ENCODE measurements at places on chromosomes 7 and 10. TPM values are rescaled to one million over a fixed set of nuclear protein-coding genes. Genes with fewer than 3 reads are reported as not detected.

GRCh38 chr7:96284835-96285234 lies 37.1 kb downstream of the SLC25A13 start:
- DNase-seq, result no peak

DNA sequence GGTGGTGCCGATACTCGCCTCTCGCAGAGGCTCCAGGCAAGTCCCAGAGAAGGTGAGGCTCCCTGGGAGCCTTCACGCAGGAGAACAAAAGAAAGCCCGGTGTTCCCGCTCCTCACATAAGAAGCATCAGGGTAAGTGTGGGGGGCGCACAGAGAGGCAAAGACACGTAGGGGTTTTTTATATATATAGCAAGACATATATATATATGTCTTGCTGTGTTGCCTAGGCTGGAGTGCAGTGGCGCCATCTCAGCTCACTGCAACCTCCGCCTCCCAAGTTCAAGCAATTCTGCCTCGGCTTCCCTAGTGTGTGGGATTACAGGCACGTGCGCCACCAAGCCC lies 61.3 kb downstream of the PDIA4 start:
- no peak for DNase-seq

DNA sequence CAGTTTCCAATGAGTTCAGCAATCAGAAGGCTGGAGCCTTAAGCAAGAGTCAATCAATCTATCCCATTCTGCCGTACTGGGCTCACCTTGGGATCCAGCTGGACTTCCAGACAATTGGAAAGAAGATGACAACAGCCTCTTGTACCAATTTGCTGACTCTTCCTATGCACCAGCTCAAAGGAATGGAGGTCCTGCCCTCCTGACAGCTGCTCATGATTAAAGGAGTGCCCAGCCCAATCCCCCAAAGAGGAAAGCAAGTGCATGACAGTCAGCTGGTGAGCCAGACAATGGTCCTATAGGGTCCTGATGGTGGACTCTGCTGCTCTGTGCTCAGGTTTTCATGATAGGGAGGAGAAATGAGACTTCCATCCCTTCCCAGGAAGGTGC lies 25.1 kb downstream of the VSTM4 start:
- DNase-seq, result no peak

GRCh38 chr10:77605466-77605865 lies 32.1 kb downstream of the KCNMA1 start:
- DNase-seq, result no peak

GBX1 gene
- total RNA-seq, result not detected

DNA sequence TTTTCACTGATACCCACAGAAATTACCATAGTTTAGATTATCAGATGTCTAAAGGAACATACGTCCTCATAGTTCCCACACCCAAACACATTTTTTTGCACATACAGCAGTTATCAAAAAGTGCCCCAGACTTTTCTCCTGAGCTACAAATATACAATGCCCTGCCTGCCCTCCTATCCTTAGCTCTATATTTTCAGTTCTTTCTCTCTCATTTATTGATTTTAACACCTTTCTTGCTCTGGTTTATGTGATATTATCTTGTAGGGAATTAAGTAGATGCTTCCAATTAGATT lies 25.1 kb upstream of the SGMS1 start:
- DNase-seq, result no peak

CASP2 gene
- 21.2 TPM for total RNA-seq

DNA sequence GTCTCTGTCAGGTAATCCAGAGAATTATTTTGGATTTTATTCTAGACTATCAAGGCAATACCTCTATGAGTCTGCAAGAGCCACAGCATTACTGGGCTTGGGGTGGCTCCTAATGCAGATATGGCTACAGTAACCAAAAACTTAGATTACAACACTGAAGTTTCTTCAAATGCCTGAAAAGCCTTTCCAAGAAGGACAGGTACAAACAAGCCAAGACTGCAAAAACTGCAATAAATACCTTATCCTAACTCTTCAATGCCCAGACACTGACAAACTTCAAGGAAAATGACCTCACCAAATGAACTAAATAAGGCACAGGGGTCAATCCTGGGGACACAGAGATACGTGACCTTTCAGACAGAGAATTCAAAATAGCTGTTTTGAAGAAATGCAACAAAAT lies 82.0 kb downstream of the TES start:
- no peak for DNase-seq

DNA sequence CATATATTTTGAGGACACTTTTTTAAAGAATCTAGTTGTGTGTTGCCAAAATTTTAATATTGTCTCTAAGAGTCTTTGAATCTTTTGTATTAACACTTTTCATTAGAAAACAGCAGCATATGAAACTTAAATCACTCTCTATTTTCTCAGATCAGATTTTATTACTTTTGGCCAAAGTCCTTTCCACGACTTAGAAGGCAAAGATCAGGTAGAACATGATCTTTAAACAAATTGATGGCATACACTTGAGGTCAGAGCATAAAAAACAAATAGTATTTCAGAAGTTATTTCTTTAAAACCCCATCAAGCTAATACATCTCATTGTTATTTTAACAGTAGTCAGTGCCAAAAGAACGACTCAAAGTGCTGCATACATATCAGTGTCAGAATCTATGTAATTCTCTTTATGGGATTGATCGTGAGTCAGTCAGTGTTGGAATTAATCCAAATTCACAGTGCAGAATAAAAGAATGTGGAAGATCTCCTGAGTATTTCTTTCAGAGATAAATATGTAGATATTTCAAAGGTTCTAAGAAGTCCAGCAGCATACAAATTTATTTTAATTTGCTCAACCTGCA lies 9.6 kb upstream of the AGMO start:
- no peak for DNase-seq

- no peak for DNase-seq
These were observed 1.3 kb downstream of the PFKFB3 start for GRCh38 chr10:6204063-6204340.

GRCh38 chr10:77625379-77625778 lies 12.2 kb downstream of the KCNMA1 start:
- DNase-seq, result no peak

PRTFDC1 gene
- not detected for total RNA-seq

DNA sequence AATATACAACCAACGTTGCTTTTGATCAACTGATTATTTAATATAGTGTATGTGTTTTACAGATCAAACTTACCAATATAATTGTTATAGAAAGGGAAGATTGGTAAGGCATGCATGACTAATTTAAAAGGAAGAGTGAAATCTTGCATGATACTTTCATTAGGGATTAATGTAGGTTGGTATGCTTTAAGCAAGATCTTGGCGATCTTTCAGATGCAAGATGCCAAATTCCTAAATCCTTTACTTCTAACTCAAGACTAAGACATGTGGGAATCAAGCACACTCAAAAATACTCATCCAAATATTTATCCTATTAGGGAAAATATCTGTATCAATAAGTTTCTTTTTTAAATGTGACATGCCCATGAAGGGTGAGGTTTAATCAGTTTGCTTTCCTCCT lies 321.4 kb upstream of the MEOX2 start:
- no peak for DNase-seq

ITGB8 gene
- total RNA-seq, result not detected

GRCh38 chr10:13917791-13918190 lies 331.0 kb downstream of the PRPF18 start:
- DNase-seq, result no peak

- DNase-seq, result peak; percentile 45
These were observed 20.9 kb downstream of the MORN4 start for GRCh38 chr10:97612386-97612785.

- no peak for DNase-seq
These were observed 3.1 kb downstream of the ANKRD22 start for GRCh38 chr10:88848499-88848898.

GRCh38 chr7:98115746-98116525 lies 9.3 kb downstream of the LMTK2 start:
- DNase-seq, result no peak

GRCh38 chr7:41130561-41131236 lies 572.2 kb downstream of the INHBA start:
- DNase-seq, result no peak

DNA sequence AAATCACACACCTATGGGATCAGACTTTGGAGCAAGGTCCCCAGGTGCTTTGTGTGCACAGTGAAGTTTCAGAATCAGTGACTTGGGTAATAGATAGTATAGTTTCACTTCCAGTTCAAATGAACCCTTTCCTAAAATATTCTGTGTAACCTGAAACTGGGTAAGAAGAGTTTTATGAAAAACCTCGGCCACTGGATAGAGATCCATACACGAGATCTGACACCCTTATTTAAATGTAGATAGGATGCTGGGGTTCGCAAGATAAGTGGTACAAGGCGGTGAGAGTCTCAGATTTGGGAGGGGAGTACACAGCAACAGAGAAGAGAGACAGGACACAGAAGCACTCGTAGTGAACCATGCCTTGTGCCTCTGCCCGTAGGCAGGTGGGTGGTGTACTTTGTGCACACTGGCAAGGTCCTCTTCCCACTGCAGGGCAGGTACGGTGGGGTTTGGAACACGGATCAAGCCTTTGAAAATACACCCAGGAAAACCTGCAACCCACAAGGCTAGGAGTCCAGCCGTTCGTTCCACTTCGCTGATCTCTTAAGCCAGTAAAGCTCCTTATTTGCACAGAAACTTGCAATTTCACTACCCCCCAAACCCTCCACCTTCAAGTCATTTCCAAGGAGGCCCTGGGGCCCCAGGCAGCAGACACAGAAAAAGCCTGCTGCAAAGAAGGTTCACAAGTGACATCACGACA lies 162.8 kb downstream of the USP6NL start:
- no peak for DNase-seq

- peak; percentile 89 for DNase-seq
These were observed at the start of gene GATAD1 for GRCh38 chr7:92447345-92448204. Gene GATAD1, plus strand, starts transcription at chr7:92447482. Its CDS starts 248 bp downstream, at chr7:92447730.

DNA sequence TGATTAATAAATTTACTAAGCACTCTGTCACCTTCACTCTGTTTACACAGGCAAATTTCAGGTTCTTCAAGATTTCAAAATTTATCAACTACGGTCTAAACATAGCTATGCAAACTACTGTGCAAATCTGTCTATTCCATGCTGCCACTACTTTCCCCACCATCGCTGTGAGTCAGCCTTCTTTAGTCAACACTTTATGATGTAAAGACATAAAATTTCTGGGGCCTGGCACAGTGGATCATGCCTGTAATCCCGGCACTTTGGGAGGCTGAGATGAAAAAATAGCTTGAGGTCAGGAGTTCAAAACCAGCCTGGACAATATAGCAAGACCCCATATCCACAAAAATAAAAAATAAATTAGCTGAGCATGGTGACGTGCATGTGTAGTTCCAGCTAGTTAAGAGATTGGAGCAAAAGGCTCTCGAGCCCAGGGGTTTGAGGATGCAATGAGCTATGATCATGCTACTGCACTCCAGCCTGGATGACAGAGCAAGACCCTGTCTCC lies 42.6 kb downstream of the CNOT4 start:
- no peak for DNase-seq

GRCh38 chr7:99793443-99793842 lies 9.5 kb upstream of the CYP3A4 start:
- no peak for DNase-seq

DNA sequence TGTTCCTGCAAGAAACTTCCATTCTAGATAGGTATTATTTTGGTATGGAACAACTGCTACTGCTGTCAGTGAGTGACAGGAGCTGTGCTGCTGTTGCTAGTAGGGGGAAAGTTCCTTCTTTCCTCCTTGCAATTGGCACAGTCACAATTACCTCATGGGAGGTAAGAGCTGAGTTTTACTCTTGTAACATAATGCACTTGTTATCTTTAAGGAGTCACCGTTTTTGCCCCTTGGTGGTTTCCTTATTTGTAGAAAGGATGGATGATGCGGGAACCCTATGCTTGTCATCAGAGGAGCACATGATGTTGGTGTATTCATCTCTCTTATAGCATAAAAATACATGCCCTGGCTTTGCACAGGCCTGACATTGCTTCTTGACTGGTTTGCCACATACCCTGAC lies 234.7 kb upstream of the NPY start:
- no peak for DNase-seq

- DNase-seq, result no peak
These were observed 194.1 kb downstream of the FANK1 start for GRCh38 chr10:126090443-126090842.

DGKI gene
- not detected for total RNA-seq

- no peak for DNase-seq
These were observed 11.7 kb upstream of the SEC24C start for GRCh38 chr10:73732426-73732825.

CHST12 gene
- 6.4 TPM for total RNA-seq

GRCh38 chr10:109062371-109062770 lies 860.9 kb downstream of the XPNPEP1 start:
- no peak for DNase-seq

DNA sequence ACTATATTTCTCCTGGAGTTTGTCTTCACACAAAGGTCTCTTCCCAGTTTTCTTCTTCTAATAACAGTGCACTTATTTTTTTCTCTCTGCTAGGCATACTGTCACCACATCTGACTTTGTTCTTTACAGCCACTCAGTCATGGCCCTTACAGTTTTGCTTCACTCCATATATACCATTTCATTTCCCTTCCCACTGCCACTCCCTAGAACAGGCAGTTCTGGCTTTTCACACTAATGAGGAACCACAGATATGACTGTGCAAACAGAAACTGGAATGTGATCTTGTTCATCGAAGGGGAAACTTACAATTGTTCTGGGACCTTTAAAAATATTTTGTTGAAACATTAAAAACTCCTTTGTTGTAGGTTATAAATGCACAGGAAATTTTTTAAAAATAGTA lies 67.3 kb downstream of the EPDR1 start:
- DNase-seq, result no peak

DNA sequence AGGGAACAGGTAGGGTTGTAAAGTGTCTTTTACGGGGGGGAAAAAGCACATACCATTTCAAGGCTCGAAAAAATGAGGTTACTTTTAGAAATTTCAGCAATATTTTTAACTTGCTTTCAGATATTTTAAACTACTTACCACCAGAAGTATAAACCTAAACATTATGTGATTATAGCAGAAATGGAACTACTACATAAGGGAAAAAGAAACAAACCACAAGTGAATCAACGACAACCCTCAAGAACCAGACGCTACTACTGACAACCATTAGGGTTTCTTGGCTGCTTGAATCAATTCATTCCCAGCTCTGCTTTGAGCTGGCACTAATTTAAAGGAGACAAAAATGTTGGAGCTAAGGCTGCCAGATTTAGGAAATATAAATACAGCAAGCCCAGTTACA lies 80.1 kb downstream of the ZFAND4 start:
- no peak for DNase-seq

TUBB8 gene
- 0.31 TPM for total RNA-seq

DNA sequence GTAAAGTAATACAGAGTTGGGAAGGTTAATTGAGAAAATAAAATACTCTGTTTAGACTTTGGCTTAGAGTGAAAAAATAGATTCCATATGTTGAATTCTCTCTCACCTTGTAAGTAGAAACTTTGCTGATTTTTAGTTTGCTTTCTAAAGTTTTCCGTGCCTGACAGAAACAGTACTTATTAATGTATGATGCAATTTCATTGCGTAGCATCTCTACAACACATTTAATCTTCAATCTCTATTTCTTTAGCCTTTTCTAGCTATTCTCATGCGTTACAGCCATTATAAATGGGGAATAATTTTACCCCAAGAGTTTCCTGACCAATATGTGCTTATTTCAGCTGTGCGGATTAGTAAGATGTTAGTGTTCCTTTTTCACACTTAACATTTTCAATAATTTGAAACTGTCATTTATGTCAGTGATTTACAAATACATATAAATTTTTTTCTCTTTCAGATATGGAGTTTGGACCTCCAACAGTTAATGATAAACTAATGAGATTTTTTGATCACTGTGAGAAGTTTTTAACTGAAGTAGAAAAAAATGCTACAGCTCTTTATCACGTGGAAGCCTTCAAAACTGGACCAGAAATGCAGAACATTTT lies 3.3 kb downstream of the MINPP1 start:
- no peak for DNase-seq
